ENCODE measurements at places on chromosomes 6 and 20.

GRCh38 chr6:140817176-140817575 is 1315.5 kb upstream of the GJE1 start:
- no peak for DNase-seq

DNA sequence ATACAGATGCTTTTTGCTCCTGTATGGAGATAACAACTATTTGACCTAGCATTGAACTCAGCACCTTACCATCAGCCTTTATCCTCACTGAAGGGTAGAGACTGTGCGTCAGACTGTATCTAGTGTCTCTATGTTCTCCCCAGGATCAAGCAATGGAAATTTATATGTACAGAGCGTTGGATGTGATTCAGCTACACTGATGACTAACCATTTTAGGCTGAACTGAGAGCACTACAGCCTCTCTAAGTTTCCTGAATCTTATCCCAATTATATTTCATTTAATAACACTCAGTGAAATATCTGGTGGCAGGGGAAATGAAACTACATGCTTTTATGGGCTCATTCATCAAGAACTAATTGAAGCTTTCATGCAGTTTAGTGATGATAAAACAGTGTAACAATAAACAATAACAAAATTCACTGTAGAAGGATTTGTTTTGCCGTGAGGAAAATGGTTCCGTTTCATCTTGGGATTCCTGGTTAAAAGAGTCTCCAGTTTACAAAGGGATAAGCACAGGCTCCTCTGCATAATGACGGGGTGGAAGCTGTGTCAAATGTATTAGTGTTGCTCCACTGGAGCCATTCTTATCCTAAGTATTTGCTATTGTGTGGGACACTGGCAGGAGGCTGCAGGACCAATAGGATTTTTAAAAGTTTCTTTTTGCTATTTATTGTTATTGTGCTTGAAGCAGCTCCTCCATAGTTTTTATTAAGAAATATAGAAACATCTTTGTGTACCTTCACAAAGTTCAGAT is 567.6 kb upstream of the MMS22L start:
- no peak for DNase-seq

DNA sequence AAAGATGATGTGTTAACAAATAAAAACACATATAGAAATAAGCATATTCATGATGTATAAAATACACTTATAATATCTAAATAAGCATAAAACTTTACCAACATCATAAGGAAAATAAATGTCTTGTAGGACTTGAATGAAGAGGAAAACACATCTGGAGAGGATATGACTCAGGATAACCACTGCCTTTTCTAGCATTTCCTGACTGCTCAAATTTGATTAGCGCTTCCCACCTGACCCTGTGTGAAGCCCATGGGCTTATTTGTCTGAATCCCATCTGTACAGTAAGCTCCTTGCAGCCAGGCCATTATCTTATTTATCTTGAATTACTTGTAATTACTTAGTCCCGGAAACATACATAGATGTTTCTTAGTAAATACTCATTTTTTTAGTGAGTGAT is 608.6 kb downstream of the COL12A1 start:
- no peak for DNase-seq

- DNase-seq = peak; percentile 62
Measured at GRCh38 chr6:71510057-71510713, 221.6 kb downstream of the OGFRL1 start.

DNA sequence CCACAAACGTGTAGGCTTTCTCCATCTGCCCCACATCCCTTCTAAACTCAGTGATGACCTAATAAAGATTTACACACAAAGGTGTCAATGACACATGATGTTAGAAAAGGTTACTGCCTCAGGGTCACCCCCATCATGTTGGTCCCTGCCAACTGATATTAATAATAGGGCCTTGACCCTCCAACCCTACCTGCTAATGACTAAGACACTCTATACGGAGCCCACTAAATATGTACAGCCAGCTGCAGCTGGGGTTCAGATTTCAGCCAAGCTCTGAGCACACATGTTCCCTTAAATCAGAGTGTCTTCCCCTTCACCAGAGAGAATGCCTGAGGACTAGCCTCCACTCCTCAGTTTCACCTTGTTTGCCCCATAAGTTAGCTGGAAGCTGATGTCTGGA is 67.4 kb upstream of the SNRPB2 start:
- no peak for DNase-seq

- DNase-seq = no peak
Measured at GRCh38 chr6:136859430-136859829, 37.0 kb downstream of the PEX7 start.

GRCh38 chr20:8221887-8222419 is 89.9 kb downstream of the PLCB1 start:
- no peak for DNase-seq

- DNase-seq = no peak
Measured at GRCh38 chr6:139470997-139471396, 96.5 kb upstream of the CITED2 start.

GRCh38 chr20:8862092-8862491 is 206.8 kb upstream of the PLCB4 start:
- no peak for DNase-seq

- DNase-seq = no peak
Measured at GRCh38 chr6:109165392-109165974, 70.2 kb downstream of the CEP57L1 start.

- no peak for DNase-seq
Measured at GRCh38 chr6:35484921-35485392, 11.9 kb downstream of the TEAD3 start.

DNA sequence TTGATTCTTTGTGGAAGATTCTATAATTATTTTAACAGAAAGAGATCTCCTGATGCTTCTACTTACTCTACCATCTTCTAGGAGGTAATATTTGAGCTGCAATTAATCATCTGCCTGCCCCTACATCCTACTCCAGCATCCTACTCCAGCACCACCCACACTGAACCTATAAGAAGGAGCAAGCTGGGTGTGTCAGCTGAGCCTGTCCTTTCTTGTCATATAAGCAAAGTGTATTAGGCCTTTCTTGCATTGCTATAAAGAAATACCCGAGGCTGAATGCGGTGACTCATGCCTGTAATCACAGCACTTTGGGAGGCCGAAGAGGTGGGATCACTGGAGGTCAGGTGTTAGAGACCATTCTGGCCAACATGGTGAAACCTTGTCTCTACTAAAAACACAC is 84.2 kb upstream of the ARG1 start:
- no peak for DNase-seq

GRCh38 chr20:3557237-3557785 is 86.5 kb downstream of the ATRN start:
- peak; percentile 11 for DNase-seq

DNA sequence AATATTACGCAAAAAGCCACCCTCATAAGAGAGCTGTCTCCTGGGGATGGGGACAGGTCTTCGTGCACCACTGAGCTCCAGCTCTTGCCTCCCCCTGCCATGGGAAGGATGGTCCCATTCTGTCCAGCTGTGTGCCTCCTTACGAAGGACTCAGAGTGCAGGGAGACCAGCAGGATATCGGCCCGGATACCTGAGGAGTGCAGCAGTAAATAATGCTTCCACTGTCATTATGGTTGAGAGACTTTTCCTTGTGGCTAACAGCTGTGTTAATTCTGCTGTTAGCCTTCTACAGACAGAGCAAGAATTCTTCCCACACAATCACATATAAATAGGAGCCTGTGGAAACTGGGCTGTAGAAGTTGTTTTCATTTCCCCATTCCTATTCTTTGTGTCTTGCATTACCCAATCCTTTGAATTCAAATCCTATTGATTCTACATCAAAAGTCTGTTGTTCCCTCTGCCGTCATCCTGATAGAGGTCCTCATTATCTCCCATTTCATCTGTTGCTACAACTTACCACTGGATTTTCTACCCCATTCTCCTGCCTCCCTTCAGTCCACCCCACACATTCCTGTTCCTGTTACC is 364.6 kb upstream of the SOX4 start:
- no peak for DNase-seq
